CD8-positive, alpha-beta T cell (primary cell): ENCODE measurements at places on chromosomes 2 and 18.

GRCh38 chr2:216648105-216648504 lies 14.9 kb downstream of the IGFBP2 start:
- no peak for DNase-seq

DNA sequence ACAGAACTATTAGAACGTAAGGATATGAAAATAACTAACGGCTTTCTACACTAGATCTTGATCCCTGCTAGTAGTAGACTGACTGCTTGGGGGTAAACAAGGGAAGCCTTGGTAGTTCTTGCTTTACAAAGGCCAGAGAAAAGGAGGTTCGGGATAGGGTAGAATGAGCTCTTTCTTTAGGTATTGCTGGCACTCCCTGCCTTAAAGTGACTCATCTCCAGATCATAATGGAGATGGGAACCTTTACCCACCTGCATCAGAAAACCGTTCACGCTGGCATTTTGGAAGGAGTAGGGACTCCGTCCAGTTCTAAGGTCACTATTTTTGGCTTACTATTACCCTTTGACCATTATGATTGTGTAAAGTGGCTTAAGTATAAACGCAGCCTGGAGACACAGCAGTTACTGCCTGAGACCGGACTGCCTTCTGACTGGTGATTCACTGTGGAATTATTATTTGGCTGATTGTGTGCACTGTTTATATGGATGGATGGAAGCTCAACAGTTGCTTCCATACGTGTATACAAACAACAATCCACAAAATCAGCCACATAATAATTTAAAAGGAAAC lies 482.5 kb downstream of the STK39 start:
- no peak for DNase-seq

DNA sequence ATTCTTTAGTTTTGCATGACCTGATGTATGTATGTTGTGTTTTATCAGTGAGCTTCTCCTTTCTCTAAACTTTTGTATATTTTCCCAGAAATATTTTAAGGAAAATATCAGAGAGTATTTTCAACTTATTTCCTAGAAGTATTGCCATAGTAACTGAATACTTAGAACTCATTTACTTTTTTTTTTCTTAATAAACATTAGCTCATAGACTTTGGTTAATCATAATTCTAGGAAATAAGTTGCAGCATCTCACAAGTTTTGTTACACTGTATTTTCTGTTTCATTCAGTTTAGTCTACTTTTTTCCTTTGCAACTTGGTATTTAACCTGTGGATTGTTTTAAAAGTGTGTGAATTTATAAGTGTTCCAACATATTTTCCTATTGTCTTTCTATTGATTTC lies 27.5 kb downstream of the SMCHD1 start:
- no peak for DNase-seq

- DNase-seq = no peak
These were observed 90.2 kb upstream of the ODC1 start for GRCh38 chr2:10538224-10538894.

DNA sequence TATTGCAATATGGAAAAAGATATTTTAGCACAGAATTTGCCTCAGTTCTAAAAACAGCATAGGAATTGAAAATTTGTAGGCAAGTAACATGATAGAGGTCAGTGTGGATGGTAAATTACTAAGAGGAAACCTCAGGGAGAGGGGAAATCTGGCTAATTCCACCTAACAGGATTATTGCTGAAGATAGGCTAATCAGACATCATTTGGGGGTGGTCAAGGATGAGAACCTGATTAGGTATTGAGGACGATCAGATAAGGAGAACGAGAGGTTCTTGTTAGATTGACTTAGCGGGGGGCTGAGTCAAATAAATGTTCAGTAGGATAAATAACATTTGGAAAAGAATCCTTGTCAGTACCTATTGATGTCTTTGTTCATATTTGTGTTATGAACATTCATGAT lies 543.2 kb upstream of the LRRTM4 start:
- DNase-seq = no peak

GRCh38 chr2:24832073-24832461 lies 38.8 kb downstream of the CENPO start:
- DNase-seq = no peak

- DNase-seq = no peak
These were observed 9.1 kb downstream of the NGEF start for GRCh38 chr2:233003658-233004555.
